Esophagus squamous epithelium (tissue), 5 donors: ENCODE measurements at places on chromosomes 1 and 21.

DNA sequence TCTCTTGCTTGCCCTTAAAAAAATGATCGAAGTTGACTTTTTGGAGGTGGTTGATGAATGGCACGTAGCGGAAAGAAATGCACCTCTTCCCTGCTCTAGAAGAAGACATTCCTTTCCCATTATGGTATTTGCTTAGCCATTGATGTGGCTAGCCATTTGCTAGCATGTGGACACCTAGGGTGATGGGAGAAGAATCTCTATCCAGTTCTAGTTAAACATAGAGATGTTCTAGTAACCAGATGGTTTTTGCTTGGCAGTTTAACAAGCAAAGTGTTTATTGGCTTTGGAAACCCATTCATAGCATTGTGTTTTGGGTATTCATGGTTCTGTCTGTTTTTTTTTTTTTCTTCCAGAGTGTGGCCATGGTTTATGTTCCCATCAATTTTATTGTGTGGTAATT, 78.9 kb downstream of the KCNJ6 start:
- no peak for DNase-seq

GRCh38 chr1:19313636-19313959, 1.5 kb downstream of the SLC66A1 start:
- DNase-seq, result no peak

- DNase-seq, result no peak
Measured at GRCh38 chr1:226889616-226890330, 19.4 kb downstream of the PSEN2 start.

DNA sequence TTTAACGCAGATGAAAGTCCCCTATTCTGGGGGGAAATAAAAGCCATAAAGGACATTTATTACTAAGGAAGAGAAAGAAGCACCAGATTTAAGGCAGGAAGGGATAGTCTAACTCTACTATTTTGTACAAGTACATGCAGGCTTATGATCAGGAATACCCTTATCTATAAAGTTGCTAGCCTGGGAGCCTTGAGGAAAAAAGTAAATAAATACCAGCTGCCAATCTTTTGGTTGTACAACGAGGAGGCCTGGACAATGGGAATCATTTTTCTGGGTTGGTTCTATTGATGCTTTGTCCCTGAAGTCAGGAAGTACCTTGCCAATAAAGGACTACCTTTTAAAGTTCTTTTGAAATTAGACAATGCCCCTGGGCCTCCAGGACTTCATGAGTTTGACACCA, 367.8 kb downstream of the LMO4 start:
- no peak for DNase-seq

DNA sequence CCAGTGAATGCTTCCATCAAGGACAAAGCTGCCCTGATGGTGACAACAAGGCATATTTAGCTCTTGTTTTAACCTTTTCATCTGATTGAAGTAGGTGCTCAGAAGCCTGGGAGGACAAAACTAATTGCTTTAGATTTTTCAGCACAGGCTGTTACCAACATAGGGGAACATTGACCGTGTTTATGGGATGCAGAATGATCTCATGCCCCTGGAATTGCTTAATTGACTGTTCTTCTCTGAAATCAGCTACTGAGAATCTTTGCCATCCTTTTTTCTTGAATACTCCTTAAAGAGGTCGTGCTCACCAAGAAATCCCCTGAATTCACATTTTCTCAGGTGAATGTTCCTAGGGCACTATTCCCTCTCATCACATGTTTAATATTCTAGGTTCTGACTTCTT, 95.9 kb upstream of the CCDC190 start:
- DNase-seq, result no peak

DNA sequence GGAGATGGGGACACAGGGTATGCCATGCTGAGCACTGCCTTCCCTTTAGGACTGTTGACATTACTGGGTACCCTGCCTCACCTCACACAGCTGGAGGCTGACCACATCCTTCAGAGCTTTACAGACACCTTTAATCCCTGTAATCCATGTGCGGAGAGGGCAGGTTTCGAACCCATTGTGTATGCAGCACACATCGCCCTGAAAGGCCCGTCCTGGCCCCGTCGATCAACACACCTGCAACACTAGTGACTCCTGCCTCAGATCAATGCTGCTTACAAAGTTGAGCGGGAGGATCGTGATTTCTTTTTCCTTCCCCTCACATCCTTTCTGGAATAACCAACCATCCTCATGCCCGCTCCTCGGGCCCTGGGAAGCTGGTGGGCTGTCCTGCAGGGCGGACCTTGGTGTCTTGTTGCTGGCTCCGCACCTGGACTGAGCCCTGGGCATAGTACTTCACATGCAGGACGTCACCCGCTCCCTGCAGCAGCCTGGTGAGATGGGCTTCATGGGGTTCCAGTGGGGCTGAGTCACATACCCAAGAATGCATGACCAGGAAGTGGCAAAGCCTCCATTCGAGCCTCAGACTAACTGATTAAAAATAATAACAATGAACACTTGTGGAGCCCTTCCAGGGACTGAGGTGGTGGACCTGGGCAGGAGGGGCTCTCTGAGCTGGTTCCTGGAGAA, 403.6 kb downstream of the PTPRU start:
- no peak for DNase-seq

- DNase-seq, result no peak
Measured at GRCh38 chr21:45641480-45642035, 2.0 kb upstream of the PCBP3 start.
